ENCODE measurements at places on chromosomes 1 and 21.

DNA sequence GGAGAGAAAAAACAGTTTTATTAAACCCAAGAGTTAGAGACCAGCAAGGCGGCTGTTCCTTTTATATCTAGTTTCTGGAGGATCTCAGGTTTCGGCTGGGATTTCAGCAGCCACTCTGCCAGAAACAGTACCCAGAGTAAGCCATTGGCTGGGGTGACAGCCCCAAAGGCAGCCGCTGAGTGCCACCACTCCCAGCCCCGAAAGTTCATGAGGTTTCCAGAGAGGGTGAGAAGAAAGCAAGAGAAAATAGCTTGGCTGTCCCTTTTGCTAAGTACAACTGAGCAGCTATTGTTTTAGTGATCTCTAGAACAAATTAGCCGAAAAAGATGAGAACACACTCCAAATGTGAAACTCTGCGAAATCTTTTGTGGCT is 1.2 kb downstream of the SH3BGR start:
- no peak for DNase-seq

- peak; percentile 9 for DNase-seq
Measured at GRCh38 chr1:7752512-7753417, 18.3 kb upstream of the VAMP3 start.

DNA sequence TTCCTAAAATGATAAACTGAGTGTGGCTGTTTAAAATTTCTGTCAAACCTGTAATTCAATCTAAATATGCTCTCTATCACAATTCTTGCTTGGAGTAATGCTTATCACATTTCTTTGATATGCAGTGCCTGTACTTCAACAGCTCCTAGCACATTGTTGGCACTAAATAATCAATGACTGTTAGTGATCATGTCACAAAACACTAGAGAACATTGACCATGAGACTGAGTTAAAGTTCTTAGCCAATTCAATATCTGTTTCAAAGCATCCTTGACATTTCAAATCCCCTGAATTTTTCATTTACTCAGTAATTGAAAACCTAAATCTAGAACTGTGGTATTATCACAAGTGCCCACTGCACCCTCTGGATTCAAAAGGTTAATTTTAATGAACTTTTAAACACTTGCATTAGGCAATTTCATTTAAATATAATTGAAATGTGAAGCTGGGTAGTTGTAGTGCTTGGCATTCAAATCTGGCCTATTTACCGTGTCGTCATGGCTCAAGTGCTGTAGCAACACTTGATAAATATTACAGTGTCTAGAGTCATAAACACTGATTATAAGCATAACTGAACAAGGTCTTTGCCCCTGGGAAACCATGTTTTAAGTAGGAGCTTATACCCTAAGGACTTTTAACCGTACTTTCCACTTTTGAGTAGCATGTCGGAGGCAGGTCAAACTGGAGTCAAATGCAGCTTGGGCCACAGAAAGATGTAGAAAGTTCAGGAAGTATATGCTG is 143.6 kb downstream of the LRRC7 start:
- DNase-seq = no peak

DNA sequence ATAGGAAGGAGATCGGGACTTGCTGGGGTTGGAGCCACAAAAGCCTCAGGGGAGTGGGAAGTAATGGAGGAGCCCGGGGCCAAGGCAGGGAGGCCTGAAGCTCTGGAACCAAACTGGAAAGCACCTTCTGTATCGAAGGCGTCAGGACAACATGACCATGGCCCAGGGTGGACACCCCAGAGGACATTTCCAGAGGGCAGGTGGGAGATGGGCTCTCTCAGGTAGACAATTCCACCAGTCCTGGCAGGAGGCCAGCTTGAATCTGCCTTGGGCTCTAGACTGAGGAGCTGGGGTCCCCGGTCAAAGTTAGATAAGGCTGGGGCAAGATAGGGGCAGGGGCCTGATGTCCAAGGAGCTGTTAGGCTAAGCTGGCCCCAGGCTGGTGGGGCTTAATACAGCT is 104.9 kb upstream of the EDN2 start:
- DNase-seq = no peak

DNA sequence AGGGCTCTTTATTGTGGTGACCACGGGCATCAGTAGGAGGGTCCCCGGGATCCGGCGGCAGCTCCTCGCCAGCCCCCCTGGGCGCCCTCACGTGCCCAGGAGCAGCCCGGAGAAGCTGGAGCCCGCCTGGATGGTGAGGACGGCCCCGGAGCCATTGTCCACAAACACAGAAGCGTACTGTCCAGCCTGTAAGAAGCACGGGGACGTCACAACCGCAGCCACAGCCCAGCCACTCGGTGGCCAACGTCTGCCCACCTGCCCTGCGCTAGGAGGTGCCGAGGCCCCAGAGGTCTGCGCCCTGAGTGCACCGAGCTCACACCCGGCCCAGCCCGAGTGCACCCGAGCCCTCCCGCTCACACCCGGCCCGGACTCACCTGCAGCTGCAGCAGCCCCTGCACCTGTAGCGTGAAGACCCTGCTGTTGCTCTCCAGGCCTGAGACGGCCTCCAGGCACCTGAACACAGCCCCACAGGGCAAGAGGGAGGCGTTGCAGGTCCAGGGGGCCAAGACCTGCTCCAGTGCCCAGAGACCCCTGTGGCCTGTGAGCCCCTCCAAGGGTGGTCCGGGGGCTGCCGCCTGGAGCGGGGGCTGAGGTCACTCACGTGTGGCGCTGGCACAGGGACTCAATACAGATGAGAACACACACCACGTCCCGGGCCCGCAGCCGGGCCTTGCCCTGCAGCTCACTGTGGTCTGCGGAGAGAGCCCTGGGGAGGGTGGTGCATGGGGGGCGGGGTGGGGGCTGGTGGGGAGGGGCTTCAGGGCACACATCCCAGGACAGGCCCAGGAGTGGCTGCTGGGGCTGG is 3.9 kb downstream of the C1QTNF12 start:
- no peak for DNase-seq

GRCh38 chr1:27044613-27045151 is 32.0 kb upstream of the TENT5B start:
- DNase-seq = peak; percentile 77

DNA sequence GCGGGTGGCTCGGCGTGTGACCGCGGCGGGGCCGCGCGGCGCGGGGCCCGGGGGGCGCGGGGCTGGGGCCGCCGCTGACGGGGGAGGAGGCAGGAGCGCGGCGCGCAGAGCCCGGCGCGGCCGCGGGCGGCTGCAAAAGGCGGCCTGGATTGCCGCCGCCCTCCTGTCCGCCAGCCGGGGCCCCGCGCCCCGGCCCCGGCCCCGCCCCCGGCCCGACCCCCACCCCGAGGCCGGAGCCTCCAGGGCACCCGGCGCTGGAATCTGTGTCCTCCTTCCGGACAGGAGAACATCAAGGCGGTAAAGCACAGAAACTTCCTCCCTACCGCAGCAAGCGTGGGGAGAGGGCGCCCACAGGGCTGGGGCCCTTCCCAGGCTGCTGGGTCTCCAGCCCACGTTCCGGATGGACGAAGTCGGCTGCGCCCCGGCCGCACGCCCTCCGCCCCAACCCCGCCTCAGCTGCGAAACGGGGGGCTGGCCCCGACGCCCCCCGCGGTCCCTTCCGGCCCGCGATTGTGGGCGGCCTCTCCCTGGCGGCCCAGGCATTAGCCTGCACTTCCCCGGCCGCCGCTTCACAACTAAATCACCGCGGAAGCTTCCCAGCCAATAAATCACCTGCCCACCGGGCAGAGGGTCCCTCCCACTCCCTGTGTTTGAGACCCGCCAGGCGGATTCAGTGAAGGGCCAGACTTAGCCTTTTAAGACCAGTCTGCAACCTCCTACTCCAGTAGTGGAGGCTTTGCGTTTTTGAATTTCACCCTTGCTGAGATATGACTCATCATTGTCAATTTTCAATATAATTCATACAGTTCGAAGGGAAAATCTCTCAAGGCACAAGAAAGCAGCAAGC is 106.0 kb downstream of the SLC45A1 start:
- DNase-seq = peak; percentile 18

DNA sequence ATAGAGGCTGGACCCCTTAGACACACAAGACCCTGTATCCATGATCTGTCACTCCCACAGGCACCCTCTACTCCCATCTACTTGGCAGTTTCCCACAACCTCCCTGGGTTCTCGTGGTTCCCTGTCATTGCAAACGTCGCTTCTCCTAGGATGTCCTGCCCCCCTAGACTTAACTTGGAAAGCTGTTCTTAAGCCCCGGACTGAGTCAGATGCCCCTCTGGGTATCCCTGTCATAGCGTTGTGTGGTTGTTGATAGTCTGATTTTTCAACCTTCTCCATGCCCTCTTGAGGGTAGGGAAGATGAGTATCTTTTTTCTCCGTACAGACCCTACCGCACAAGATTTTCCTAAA is 11.8 kb downstream of the RCC1 start:
- no peak for DNase-seq
